ENCODE measurements at places on chromosomes 2 and 18. TPM values are rescaled to one million over a fixed set of nuclear protein-coding genes. Genes with fewer than 3 reads are reported as not detected.

DNA sequence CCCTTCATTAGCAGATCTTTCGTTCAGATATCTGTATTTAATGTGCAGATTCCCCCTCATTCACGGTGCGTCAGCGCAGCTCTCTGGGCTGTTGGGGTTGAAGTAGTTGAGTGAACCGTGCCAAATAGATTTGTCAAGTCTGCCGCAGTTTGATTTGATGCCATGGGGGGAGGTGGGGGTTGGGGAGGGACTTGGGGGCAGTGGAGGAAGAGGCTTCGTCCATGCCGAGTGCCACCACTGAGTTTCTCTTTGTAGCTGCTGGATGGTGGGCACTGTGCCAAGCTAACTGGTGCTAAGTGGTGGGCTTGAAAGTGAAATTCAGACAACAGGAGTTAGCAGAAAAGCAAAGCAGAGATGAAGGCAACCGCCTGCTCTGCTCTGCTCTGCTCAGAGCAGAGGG lies 47.9 kb downstream of the NRP2 start:
- DNase-seq: no peak

RAX gene
- not detected for total RNA-seq

GRCh38 chr18:57009844-57010243 lies 137.0 kb upstream of the BOD1L2 start:
- DNase-seq: no peak

APLF gene
- 9.7 TPM for total RNA-seq
